Foreskin fibroblast (primary cell): ENCODE measurements at places on chromosomes 6 and 20.

GRCh38 chr20:58649288-58650180 lies 1.5 kb upstream of the STX16 start:
- DNase-seq: peak; percentile 51

GRCh38 chr6:139291813-139292619 lies at the start of gene TXLNB:
TSS of gene TXLNB (minus strand) at chr6:139291998. CDS start at chr6:139288899, 3,099 bp downstream.
- DNase-seq: peak; percentile 78

GRCh38 chr6:124984668-124985338 lies 22.6 kb downstream of the RNF217 start:
- peak; percentile 48 for DNase-seq

DNA sequence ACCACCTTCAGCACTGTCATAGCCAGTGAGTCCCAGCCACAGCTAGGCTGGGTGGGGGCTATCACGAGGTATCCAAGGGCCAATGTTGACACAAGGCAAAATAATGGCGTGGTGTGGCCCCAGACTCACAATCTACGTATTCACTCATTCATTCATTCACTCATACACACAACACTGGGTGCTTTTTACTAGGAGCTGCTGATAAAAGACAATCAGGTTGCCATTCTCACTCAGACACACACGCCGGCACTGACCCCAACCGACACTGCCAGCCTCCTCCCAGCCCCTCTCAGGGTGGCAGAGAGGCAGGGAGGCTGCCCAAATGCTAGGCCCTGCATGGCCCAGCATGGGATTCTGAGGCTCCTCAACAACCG lies 1.5 kb upstream of the C20orf144 start:
- DNase-seq: no peak

- DNase-seq: peak; percentile 82
These were observed 206.9 kb downstream of the IBTK start for GRCh38 chr6:82040405-82041221.

GRCh38 chr6:26022132-26022472 lies 59.5 kb downstream of the TRIM38 start:
- peak; percentile 91 for DNase-seq

GRCh38 chr6:46324706-46325105 lies 153.9 kb upstream of the ENPP5 start:
- no peak for DNase-seq

GRCh38 chr6:7550433-7550801 lies 8.9 kb downstream of the DSP start:
- no peak for DNase-seq

- peak; percentile 70 for DNase-seq
These were observed 417 bp downstream of the VAPB start for GRCh38 chr20:58389324-58389967.

- no peak for DNase-seq
These were observed 281.9 kb downstream of the UBE3D start for GRCh38 chr6:82783587-82784236.

DNA sequence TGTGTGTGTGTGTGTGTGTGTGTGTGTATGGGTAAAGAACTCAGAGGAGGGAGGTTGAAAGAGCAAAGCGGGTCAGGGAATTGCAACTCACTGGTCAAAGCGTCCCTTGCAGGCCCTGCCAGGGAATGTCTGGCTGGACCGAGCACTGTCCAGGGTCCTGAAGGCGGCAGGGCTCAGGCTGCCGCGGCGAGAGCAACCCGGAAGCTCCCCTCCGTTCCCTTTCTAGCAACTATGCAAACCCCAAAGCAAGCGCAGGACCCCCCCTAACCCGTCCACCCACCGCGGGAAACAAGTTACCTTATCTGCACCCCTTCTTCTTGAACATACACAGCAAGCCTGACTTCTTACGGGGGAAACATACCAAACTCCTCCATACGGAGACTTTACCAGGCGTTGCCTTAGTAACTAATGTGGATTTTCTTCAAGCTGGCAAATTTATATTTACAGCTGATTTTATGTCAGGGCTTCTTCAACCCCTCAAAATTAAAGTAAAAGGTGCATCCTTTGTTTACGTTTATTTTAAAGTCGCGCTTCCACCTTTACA lies 538 bp upstream of the GRM1 start:
- DNase-seq: peak; percentile 77

DNA sequence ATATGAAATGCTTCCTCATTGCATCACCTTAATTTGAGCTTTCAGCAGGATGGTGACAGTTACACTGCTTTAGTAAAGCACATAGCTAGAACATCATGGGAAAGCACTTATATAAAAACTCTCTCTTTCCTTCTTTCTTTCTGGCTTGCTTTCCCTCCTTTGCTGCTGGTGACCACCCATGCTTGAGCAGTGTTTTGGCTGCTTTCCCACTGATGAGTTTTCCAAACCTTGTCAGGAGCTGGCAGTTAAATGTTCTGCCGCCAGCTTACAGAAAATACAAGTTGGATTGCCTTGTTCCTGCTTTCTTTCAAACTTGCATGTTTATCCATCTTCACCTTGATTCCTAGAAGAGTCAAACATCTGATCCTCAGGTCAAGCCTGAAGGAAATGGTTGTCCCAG lies 323.9 kb downstream of the FOXA2 start:
- DNase-seq: no peak

DNA sequence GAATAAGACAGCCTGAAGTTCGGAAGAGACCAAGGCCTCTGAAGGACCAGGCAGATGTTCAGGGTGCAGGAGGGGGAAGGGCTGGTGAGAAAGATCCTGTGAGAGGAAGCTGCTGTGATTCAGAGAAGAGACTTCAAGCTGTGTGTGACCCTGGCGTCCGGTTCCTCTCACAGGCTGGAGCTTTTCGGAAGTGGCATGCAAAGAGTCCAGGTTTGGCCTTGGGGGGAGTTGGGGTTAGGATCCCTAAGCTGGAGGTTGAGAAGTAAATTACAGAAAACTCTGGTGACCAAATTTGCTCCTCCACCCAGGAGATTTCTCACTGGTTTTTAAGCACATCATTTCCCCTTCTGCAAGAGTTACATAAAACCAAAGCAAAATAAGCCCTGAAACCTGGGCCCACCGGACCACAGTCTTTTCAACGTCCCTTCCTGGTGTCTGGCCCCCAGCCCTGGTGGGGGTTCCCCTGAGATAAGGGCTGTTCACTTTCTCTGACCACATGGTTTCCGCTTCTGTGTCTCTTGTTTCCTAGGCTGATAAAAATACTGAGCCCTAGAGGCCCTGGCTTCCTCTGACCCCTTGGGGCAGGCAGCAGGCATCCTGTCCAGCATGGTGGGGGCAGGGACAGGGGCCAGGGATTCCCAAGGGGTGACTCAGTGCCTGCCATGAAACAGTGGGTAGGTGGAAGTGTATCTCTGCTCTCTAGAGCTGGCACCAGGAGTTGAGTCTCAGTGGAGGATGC lies 12.0 kb upstream of the LTA start:
- peak; percentile 85 for DNase-seq

DNA sequence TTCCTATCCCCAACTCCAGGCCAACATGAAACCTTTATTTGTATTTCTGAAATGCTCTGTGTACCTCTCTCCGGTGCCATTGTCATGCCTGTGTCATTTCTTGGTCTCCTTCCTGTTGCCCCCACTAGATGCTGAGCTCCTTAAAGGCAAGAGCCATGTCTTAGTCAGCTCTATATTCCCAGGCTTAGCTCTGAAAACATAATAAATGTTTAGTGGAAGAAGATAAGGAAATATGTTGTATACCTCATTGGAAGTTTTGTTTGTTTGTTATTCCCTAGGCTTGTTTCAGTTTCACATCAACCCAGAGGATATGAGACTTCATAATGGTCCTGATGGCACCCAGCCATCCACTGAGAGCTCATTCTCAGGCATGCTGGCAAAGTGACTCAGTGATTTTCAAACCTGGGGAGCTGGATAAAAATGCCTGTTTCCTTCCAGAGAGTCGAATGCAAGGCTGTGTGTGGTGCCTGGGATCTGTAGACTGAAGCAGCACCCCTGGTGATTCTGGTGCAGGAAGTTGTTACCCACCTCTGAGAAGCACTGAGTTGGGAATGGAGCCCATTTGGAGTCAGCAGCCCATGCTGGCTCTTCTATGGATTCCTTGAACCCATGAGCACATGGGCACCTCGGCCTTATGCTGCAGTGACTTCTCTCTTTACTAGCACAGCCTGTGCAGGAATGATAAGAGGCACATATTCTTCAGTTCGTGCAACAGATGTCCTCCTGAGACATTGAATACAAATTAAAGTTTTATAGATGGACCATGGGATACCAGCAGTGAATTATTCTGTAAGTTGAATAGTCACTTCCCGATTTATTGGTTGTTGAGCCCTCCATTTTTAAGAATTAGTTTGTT lies 205.2 kb downstream of the FARS2 start:
- peak; percentile 76 for DNase-seq
